AG04449 (cell line): ENCODE measurements at places on chromosomes 6 and 20.

DNA sequence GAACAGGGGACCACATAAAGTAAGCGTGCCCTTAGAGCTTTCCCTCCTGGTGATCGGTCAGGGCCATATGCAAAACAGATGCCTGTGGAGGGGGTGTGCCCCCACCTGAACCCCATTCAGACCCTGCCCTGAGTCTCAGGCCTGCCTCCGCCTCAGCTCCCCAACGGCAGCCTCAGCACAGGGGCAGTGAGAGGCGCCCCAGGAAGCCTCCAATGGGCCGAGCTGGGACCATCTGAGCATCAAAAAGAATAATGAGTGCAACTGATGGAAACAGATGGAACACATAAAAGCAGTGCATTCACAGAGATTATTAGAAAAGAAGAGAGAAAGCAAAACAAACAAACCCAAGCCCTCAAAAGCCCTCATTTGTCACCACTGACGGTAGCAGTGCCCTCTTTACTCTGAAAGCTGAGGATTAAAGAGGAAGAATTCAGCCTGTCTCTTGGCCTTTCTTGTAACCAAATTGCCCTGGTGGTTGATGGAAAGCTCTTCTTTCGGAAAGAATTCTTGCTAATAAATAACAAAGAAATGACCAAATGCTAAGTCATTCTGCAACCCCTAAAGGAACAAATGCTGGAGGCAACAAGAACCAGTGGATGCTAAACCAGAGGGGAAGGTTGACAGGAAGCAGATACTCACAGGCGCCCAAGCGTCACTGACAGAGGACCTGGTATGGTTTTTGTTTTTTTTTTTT is 6.8 kb downstream of the ADISSP start:
- no peak for DNase-seq

DNA sequence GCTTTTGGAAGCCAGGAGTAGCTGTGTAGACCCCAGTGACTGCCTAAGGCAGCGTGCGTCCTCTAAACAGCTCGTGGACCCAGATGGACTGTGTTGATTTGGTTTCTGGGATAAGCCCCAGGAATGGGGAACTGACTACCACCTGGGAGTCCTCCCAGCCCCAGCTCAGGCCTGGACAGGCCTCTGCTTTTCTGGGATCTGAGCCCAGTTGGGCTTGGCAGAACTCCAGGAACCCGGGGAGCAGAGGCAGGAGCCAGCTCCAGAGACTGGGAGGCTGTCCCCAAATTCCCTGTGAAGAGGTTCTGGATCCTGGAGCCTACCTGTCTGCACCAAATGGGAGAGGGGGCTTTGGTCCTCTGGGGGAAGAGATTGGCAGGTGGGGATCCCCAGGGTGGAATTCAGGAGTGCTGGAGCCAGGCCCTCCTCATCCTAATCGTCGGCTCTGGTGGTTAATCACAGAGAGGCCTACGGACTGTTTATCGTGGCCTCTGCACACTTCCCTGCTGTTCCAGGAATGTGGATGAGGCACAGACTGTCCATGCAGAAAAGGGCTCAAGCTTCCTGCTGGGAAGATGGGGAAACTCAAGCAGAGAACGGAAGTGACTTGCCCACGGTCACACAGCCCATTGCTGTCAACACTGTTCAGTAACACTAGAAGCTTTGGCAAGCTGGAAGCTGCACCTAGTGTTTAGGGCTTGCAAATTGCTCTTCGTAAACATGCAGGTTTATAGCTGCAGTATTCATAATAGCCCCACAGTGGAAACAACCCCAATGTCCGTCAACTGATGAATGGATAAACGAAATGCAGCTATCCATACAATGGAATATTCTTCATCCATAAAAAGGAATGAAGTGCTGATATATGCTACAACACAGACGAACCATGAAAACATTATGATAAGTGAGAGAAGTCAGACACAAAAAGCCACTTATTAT is 100.6 kb downstream of the KCNB1 start:
- no peak for DNase-seq

DNA sequence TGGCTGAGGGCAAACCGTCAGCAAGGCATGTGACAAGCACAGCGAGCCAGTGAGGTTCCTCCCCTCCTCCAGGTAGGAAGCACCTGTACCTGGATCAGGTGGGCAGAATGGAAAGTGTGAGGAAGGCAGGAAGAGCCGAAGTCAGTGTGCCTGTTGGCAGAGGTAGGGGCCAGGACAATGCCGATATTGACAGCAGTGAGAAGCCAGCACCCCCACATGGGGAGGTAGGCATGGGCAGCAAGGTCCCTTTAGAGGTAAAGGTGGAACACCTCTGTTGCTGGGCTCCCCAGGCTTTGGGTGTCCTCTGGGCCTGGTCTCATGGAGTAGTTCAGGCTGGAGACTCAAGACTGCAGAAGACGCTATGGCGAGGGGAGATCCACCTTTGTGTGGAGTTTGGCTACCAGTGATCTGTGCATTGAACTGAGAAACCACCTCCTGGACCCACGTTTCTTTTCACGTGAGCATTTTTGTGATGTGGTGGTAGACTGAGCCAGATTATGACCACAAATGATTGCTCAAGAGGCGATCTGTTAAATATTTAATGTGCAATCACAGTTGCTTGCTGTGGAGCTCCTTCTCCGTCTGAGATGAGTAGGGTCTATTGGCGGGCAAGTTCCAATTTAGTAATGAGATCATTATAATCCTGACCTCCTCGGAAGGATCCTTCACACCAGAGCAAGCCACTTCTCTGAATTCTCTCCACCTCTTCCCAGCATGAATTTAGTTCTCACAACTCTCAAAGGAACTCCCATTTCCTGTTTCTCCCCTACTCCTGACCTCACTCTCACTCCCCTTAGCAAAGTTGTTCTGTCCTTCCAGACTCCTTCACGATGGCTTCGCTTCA is 174.8 kb downstream of the CDH26 start:
- no peak for DNase-seq

DNA sequence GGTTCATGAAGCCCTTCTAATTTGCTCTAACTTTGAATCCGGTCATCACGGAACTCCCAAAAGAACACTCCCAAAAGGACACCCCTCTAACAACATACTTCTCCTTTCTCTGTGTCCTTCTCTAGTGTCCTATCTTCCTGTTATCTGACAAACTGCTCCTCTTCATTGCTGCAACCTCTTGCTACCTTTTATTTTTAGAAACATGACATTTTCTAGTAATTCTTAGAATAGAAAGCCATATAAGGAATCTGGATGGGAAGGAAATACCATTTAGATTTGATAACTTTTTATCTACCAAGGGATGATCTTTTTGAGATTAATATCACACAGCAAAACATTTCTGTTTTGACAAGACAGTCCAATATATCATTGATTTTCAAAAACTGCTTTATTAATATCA is 63.1 kb downstream of the COL12A1 start:
- no peak for DNase-seq

DNA sequence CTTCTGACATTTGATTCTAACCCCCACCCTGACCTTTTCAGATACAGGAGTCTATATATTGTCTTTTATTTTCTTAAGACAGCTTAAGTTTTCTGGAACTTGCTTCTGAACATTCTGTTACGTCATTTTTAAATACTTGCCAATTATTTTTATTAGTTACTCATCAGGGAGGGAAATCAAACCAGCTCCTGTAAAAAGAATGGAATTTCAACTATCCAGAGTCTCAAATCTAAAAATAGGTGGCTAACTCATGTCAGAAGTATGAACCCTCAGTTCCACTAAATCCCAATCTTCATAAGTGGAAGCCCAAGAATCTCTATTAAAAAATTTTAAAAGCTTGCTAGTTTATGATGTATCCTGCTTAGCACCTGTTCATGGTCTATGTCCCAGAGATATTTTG is 900.0 kb downstream of the KIF16B start:
- peak; percentile 70 for DNase-seq

DNA sequence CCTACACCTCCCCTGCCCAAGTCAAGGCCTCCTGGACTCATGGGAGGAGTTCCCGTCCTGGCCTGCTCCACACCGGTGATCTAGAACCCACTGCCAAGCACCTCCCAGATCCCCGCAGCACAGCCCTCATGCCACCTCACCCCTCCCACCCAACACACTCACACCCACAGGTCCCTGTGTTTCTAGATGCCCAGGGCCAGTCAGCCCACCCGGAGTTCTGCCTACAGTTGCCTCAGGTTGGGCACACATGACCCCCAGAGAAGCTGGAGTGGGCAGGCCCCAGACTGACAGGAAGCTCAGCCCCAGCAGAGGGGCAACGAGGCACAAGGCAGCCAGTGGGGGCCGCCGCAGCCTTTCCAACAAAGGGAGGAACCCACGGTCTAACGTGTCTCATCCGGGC is 29.6 kb downstream of the RRBP1 start:
- DNase-seq: no peak

DNA sequence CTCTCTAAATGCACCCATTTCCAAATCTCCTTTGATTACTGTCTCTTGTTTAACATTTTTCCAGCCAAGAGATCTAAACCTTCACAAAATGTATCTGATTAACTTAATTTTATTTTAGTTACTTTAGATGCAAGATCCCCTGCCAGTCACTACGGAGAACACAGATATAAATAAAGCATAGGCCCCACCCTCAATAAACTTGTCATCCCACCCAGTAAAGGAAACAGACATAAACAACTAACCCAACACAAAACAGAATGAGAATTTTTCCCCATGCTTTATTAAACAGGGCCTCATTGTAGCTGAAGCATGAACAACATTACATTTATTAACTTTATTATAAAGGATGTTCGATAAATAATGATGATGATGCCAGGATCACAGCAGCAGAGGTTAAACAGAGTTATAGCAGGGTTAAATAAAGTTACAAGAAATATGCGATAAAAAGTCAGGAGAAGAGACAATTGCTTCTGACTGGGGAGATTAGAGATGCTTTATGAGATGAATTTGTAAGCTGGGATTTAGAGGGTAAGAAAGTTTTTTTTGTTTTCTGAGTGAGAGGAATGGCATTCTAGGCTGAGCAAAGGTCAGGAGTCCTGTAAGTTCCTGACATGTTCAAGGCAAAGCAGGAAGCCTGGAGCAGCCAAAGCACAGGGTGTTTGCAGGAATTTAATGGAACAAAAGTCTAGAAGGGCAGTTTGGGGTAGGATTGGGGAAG is 41.1 kb downstream of the TFAP2A start:
- no peak for DNase-seq

GRCh38 chr20:33322456-33322855 is 39.4 kb downstream of the BPIFB1 start:
- no peak for DNase-seq

DNA sequence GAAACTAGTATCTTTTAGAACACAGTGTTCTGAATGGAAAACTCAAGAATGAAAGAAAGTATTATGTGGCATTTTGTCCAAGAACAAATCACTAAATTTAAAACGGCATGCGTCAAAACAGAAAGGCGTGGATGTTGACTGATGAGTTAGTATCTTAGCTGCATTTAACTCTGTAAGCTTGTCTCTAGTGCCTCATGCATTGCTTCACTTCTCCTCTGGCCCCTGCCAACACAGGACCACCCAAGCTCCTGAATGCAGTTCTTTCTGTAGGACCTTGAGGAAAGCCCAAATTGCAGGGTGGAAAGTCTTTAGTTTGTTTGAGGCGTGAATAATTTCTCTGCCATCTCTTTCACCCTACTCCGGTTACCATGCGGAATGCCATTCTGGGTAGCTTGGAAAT is 632.2 kb downstream of the COL12A1 start:
- DNase-seq: no peak

DNA sequence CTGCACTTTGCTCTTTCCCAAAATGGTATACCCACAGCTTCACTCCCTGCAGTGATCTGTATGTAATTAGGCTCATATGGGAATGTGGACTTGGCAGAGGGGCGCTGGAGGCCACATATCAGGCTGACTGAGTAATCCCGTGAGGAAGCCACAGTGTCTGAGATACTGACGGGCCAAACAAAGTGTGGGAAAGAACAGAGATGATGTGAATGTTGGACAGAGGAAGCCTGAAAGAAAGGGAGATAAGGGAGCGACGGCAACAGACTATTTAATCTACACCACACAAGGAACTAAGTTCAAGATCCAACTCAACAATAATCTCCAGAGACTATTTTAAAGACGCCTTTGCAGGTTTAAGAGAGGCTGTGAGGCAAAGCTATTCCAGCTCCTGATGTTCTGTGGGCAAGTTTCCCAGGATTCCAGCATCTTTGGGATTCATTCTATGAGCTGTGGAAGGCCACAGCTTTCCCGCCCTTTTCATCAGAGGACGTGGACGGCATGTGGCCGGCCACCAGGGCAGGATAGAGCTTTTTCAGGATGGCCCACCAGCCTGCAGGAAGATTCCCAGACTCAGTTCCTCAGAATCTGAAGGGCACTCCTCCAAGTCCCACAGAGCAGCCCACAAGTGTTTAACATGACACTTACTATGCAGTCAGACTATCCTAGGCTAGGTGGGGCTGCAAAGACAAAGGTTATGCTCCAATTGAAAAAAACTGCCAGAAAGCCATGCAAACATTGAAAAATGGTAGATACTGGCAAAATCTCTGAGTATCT is 237.5 kb downstream of the ATXN1 start:
- peak; percentile 89 for DNase-seq

- no peak for DNase-seq
Measured at GRCh38 chr6:41463062-41463930, 82.9 kb upstream of the FOXP4 start.

DNA sequence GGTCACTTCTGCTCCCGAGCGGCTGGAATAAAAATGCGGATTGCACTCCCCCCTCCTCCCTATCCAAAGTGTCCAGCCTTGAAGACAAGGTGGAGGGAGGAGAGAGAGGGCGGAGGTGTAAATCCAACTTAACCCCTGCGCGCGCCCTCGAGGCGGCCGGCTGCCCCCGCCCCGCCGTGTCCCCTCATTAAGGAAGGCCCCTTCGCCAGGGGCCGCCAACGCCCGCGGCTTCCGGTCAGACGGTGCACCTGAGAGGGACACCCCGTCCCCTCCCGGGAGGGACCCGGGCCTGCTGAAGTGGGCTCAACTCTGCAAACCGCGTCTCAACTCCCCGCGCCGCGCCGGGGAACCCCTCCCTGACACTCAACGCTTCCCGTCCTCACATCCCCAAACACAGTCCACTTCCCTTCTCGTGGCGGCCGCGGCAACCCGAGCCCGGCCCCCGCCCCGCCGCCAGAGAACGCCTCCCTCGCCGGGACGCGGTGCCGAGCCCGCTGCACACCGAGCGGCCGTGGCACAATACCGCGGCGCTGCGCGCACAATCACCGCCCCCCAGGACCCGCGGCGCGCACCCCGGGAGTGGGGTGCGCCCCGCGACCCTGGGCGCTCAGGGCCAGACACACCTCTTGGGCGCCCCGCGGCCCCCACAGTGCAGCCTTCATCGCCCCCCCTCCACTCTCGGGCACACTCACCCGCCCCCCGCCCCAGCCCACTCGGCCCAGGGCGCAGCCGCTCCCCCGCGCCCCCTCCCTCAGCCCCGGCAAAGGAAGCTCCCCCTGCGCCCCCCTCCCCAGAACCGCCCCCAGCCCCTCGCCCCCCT is 102.5 kb downstream of the NOL4L start:
- no peak for DNase-seq

DNA sequence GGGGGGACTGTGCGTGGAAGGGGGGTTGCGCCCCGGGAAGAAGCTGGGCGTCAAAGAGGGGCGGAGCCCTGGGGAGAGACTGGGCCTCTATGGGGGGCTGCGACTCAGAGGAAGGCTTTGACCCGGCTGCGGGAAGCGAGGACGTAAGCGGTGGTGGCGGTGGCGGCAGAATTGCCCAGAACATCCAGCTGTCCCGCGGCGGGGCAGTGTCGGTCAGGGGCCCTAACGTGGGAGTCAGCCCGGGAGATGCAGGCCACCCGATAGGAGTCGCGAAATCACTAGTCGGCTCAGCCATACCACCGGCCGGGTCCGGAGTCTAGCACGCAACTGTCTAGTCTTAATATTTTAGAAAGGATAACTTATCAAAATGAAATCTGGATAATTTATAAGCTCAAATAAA is 387.6 kb upstream of the EYS start:
- no peak for DNase-seq
